ENCODE measurements at places on chromosomes 13 and 19.
A peak's percentile ranks its signal among the peaks of the same experiment; 100 is the strongest.

- DNase-seq = no peak
Observed at GRCh38 chr19:4684312-4685095, 14.4 kb upstream of the MYDGF start.

- DNase-seq = peak; percentile 98
Observed at GRCh38 chr19:47243776-47244547, 12.4 kb upstream of the CCDC9 start.

GRCh38 chr19:38924388-38924787, 6.2 kb downstream of the SARS2 start:
- no peak for DNase-seq

DNA sequence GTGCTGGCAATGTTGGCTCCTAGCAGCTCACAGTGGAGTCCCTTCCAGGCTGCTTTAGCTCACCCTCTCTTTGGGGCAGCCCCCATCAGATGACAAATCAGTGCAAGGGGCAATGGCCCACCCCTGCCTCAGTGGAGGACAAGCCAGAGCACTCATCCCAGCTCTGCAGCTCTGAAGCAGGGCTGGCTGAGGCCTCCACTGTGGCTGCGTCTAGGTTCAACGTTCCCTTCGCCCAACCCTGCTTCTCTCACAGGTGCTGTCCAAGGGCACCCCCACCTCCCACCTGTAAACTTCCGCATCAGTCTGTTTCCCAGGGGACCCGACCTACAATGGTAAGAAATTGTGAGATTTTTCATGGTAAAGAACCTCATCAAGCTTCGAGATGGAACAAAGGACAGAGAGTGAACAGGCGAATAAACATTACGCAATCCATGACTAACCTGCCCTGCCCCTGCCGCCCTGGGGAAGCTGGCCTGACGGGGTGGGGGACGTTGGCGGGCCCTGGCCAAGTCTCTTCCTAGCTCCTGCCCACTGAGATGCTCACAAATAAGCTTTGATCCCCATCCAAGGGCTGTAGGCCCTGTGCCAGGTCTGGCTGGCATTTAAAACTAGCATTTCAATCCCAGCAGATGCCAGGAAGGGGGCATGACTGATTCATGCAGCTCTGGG, 40.5 kb downstream of the DZIP1 start:
- DNase-seq = no peak

DNA sequence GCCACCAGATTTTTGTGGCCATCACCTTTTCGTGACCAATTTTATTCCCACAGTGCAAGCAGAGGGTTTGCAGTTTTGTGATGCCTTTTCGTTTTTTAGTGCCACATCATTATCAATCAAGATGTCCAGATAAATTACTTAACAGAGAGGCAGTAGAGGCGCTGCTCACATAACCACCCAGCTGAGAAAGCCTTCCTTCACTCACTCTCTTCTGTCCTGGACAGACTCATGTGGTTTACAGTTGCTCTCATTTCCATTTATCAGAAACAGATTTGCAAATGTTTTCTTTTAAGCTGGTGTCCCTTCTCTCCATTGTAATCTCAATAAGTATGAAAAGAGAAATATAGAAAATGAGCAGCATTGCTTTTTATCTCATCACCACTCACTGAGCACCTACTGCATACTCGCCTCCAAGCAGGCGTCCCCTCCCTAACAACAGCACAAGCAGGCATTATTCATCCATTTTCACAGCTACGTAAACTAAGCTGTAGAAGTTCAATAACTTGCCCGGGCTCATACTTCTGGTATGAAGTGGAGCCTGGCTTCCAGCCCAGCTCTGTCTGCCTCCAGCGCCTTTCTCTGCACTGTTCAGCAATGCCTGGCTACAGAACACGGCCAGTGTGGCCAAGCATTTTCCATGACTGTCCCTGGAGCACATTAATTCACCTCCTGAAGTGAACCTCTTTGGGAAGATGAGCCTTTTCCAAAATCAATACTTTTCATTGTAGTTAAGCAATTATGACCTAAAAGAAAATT, 34.6 kb upstream of the KATNAL1 start:
- DNase-seq = peak; percentile 93

- no peak for DNase-seq
Observed at GRCh38 chr13:73496711-73497110, 437.9 kb downstream of the KLF5 start.

- no peak for DNase-seq
Observed at GRCh38 chr19:33325920-33326319, 23.6 kb upstream of the CEBPA start.

DNA sequence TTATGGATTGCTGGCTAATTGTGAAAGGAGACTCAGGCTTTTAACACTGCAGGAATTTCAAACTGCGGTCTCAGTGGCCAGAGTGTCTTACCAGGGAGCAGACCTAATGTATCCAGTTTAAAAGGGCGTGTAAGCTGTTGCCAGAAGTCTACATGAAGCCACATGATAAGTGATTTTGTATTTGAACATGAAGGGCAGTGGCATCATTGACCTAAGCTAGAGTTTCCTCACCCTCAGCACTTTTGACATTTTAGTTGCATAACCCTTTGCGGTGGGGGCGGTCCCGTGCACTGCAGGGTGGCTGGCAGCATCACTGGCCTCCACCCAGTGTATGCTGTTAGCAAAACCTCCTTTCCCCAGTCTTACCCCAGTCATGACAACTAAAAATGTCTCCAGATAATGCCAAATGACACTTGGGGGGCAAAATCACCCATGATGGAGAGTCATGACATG, 23.7 kb upstream of the GPR18 start:
- no peak for DNase-seq

DNA sequence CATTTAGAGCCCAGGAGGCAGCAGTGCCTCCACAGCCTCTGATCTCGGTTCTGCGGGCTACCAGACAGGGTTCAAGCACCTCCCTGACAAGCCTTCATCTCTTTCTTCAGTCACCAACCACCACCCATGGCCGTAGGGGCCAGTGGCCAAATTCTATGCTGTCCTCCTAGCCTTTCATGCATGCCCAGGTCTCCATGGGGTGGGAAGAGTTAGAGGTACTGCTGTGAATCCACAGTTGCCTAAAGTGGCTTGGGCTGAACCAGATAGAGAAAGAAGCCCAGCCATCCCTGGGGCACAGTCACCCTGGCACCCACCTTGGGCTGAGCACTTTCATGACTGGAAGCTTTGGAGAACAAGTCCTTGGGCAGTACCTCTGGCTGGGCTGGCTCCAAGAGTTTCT, 97.4 kb downstream of the ZDHHC20 start:
- no peak for DNase-seq

DNA sequence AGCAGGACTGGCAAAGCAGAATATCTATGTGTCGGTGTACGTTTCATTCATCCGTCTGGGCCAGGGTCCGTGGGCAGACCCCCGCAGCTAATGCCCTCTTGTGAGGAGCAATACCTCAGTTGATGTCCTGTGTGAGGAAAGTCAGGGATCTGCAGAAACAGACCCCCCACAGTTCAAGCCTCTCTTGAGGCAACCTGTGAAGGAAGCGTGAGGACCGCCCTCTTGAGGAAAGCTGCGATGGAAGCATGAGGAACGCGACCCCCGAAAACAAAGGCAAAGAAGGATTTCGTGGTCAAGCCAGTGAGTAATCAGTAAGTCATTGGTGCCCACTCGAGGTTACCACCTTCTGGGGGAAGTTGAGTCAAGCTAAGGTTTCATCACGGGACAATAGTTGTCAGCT, 20.9 kb upstream of the ZNF83 start:
- no peak for DNase-seq

- DNase-seq = peak; percentile 73
Observed at GRCh38 chr19:43784981-43785808, 4.4 kb upstream of the KCNN4 start.

DNA sequence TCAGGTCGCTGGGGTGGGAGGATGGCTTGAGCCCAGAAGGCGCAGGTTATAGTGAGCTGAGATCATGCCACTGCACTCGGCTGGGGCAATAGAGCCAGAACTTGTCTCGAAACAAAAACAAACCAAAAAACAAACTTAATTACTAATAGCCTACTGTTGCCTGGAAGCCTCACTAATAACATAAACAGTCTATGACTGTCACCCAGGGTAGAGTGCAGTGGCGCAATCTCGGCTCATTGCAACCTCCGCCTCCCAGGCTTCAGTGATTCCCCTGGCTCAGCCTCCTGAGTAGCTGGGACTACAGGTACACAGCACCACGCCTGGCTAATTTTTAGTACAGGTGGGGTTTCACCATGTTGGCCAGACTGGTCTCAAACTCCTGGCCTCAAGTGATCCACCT, 18.0 kb downstream of the CATSPERD start:
- DNase-seq = no peak

DNA sequence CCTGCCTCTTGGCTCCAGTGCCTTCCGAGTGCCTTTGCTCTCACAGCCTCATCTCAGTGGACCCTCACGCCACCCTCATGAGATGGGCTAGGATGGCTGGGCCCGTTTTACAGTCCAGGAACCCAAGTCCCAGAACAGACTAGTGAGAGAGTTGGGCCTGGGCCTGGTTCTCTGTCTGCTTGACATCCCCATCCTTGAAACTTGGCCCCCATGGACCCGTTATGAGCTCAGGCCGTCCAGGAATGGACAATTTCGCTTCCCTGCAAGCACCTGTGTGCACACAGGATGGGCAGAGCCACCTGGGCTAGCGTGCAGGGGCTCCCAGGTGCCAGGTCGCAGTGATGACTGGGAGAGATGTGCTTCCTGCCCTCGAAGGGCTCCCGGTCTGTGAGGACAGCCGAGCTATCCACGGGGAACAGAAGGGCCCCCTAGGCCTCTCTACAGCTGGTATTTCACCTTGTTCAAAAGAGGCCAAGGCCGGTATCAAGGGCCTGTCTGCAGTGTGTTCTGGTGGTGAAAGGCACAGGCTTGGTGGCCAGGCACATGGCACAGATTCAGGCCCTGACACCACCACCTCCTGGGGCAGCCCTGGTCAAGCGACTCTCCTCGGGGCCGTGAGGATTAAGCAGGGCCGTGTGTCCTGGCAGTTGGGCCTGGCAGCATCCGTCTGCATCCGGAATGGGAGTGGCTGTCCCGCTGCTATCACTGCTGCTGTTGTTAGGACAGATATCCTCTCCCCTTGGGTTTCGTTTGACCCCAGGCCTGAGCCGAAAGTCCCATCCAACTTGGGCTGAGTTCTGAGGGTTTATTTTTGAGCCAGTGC, 38.9 kb downstream of the CAPN12 start:
- DNase-seq = no peak

DNA sequence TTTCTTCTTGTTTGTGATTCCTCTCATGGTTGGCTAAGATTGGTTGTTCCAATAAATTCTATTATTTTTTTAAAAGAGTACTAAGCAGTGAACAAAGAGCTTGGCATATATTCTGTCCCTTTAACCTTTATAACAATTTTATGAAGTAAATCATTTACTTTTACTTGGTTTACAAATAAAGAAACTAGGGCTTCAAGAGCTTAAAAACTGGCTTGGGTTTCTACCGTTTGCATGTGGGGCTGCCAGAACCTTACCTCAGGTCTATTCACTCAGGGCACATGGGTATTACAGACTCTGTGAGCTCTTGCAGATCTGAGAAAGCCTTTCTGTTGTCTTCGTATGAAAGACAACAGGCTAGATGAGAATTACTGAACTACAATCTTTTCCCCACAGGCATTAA, 13.3 kb downstream of the N4BP2L1 start:
- no peak for DNase-seq

GRCh38 chr13:98482476-98483444, 94.1 kb downstream of the STK24 start:
- DNase-seq = peak; percentile 36

DNA sequence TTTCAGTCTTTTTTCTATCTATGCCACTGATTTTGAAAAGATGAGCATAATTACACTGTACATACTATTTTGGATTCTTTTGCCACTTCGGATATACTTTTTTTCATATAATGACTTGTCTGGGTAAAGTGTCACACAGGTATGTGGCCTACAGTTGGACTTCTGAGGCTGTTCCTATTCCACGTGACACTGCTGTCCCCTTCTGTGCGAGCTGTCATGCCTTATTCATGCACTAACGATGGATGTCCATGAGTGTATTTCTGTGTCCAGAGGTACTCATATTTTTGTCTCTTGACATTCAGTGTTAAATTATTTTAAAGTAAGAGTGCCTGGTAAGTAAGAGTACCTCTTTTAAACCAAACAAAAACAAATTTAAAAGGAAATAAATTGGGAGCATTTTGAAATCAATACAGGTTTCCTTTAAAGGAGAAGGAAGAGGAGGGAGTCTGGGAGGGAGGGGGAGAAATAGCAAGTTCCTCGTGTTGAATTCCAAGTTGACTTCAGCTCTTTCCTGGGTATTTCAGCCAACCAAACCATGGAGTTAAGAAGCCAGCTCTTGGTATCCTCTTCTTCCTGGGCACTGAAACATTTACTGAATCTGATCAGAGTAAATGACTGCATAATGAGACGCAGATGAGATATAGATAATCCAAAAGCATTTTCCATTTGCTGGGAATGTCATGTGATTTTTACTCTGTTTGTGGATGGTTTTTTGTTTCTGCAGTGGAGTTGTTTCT, 61.3 kb downstream of the TNFRSF19 start:
- no peak for DNase-seq

GRCh38 chr19:48454150-48454730, 1.1 kb upstream of the KCNJ14 start:
- DNase-seq = no peak

DNA sequence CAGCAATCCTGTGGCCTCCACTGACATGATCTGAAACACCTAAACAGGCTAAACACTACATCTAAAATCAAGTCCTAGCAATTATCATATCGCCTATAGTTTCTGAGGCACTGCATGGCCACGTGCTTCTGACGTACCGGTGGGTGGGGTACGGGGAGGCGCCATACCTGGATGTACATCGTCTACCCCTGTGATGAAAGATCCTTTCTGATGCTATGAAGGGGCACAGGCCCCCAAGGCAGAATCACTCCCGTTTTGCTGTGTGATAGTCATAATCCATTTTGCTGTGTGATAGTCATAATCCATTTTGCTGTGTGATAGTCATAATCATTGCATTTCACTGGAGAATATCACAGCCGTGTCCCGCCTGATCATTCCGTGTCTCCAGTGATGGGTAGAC, 118.7 kb upstream of the SOX1 start:
- DNase-seq = no peak

DNA sequence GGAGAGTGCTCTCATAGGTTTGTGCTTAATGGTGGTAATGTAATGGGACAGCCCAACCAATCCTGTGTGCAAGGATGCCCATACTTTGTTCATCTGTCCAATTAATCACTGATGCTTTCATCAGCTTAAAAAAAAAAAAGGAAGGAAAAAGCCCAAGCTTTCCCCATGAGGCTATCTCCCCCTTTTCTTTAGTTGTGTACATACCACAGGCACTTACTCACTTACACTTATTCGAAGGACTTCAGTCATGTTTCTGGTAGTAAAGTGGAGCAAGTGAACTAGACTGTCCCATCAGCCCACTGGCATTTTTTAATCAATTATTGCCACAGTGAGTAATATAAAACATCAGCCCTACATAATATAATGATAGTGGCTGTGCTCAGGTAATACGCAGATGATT, 183.5 kb upstream of the UFM1 start:
- peak; percentile 79 for DNase-seq

- no peak for DNase-seq
Observed at GRCh38 chr13:32736648-32737047, 150.4 kb downstream of the PDS5B start.

DNA sequence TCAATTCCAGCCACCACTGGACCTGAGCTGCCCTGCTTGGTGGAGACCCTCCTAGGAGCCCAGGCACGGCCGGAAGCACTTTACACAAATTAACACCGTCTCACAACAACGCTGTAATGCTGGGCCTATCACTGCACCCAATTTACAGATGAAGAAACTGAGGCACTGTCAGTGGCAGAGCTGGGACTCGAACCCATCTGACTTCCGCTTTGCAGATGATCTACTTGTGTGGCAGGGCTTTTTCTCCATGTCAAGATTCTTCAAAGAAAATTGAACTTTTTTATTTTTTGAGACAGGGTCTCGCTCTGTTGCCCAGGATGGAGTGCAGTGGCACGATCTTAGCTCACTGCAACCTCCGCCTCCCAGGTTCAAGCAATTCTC, 33.8 kb downstream of the ZFR2 start:
- DNase-seq = no peak

Measured in fibroblast of upper back skin (primary cell).